ENCODE measurements at places on chromosomes 7 and 10.
A peak's percentile ranks its signal among the peaks of the same experiment; 100 is the strongest.

GRCh38 chr10:131832056-131832685, 68.6 kb upstream of the PPP2R2D start:
- no peaks in the 10 kb centered on the region for H3K4me1 ChIP-seq
- H3K36me3 ChIP-seq, result no peaks in the 10 kb centered on the region
- DNase-seq, result no peak
- no peak overlapping the region for H3K4me3 ChIP-seq
- no peak overlapping the region for H3K27ac ChIP-seq

- no peak overlapping the region for H3K27ac ChIP-seq
- no peaks in the 10 kb centered on the region for H3K4me1 ChIP-seq
- no peaks in the 10 kb centered on the region for H3K36me3 ChIP-seq
- H3K27me3 ChIP-seq, result no peaks in the 10 kb centered on the region
- DNase-seq, result peak; percentile 40
Measured at GRCh38 chr10:6269953-6270867, 67.5 kb downstream of the PFKFB3 start.

- DNase-seq, result peak; percentile 90
- H3K27ac ChIP-seq, result no peak overlapping the region
- no peak overlapping the region for H3K4me3 ChIP-seq
- H3K36me3 ChIP-seq, result no peaks in the 10 kb centered on the region
Measured at GRCh38 chr7:11458736-11459483, 373.1 kb downstream of the THSD7A start.

DNA sequence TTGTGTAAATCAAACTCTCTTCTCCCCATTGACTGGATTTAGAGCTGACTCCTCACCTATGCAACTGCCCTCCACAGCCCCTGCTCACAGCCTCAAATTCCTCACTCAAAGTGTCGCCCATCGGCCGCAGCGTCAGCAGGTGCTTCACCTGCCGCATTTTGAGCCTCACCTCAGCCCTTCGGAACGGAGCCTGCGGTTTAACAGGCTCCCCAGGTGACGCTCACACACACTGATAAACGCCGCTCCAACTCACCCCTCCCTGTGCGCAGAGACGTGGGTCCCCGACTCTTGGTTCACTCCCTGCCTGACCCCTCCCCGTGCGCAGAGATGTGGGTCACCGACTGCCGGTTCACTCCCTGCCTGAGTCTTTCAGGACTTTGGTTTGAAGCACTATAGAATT, 57.1 kb downstream of the CARD11 start:
- DNase-seq, result no peak
- H3K4me3 ChIP-seq, result no peak overlapping the region
- no peaks in the 10 kb centered on the region for H3K36me3 ChIP-seq
- H3K27ac ChIP-seq, result no peak overlapping the region

- no peaks in the 10 kb centered on the region for H3K36me3 ChIP-seq
- H3K4me3 ChIP-seq, result no peak overlapping the region
- no peak overlapping the region for H3K27ac ChIP-seq
Measured at GRCh38 chr7:130096243-130096827, 26.0 kb downstream of the KLHDC10 start.

DNA sequence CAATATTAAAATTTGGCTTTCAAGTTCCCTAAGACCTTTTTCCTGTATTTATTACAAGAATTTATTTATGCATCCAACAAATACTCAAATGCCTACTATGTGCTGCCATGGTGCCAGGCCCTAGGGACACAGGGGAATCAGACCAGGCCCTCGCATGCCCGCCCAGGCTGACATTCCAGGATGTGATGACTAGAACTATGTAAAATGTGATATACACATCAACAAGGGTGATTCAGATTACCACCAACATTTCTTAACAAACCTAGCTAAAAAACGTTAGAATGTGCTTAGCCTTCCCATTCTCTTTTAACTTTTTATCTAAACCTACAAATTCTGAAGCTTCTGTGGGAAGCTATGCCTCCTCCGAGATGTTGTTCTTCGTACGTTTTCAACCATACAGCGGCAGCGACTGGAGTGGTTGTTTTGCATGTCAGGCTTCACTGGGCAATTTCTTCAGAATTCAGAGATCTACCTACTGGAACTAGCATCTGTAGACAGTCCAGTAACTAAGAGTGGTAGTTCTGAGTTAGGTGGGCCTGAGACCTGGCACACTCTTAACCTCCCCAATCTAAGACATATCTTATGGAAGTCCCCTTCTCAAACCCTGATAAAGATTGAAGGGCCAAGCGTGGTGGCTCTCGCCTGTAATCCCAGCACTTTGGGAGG, 22.1 kb downstream of the GNA12 start:
- peak overlapping the region; percentile 90 for H3K27ac ChIP-seq
- H3K4me3 ChIP-seq, result no peak overlapping the region
- H3K36me3 ChIP-seq, result no peaks in the 10 kb centered on the region
- no peaks in the 10 kb centered on the region for H3K27me3 ChIP-seq
- peaks cover 46% of the 10 kb centered on the region for H3K4me1 ChIP-seq

DNA sequence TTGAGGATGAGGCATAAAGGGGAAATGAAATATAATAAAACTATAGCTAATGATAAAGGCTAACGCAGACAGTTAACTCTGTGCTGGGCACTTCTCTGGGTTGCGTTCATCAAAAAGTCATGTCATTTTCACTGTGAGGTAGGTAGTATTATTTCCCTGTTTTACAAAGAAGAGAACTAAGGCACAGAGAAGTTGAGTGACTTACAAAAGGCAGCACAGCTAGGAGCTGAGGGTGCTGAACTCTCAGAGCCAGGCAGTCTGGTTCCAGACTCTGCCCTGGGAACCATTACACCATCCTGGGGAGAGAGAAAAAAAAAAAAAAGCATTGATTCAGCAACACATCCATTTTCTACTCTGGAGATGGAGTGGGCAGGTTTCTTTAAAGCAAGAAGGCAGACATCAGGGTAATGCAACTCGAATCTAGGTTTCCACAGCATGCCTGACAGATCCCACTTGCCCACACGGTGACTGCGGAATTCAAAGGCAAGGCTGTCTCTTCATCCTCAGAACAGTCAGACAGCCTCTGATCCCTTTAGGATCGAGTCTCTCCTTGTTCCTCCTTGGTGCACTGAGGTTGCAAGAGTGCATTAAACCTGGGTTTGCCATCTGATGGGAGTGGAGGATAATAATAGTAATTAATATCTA, 40.6 kb upstream of the ECHDC3 start:
- no peaks in the 10 kb centered on the region for H3K27me3 ChIP-seq
- no peak overlapping the region for H3K27ac ChIP-seq
- no peaks in the 10 kb centered on the region for H3K36me3 ChIP-seq
- DNase-seq, result no peak
- no peaks in the 10 kb centered on the region for H3K4me1 ChIP-seq
- H3K4me3 ChIP-seq, result no peak overlapping the region

GRCh38 chr10:132458071-132458585, 61.1 kb downstream of the PWWP2B start:
- H3K4me3 ChIP-seq, result no peak overlapping the region
- no peaks in the 10 kb centered on the region for H3K27me3 ChIP-seq
- H3K4me1 ChIP-seq, result no peaks in the 10 kb centered on the region
- H3K27ac ChIP-seq, result no peak overlapping the region
- H3K36me3 ChIP-seq, result no peaks in the 10 kb centered on the region

- no peak overlapping the region for H3K27ac ChIP-seq
- DNase-seq, result no peak
- no peaks in the 10 kb centered on the region for H3K27me3 ChIP-seq
- no peaks in the 10 kb centered on the region for H3K36me3 ChIP-seq
Measured at GRCh38 chr10:69885379-69886013, 83.8 kb downstream of the COL13A1 start.

DNA sequence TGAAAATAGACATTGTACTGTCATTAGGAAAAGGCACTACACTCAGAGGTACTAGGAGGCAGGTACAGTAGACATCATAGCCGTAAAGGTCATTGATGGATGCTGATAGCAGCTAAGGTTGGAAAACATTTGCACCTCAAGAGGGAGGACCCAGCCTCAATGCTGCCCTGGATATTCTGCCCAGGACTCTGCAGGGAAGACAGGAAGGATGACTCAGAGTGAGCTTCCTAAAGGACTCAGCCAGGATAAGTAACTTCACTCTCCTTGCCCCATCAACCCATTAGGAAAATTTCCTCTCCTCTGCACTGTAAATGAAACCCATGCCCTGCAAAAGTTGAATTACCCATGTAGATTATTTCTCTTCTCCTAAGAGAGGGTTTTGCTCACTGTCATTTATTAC, 617.9 kb upstream of the MKI67 start:
- no peak for DNase-seq
- H3K36me3 ChIP-seq, result no peaks in the 10 kb centered on the region
- H3K27me3 ChIP-seq, result no peaks in the 10 kb centered on the region
- H3K4me1 ChIP-seq, result no peaks in the 10 kb centered on the region
- H3K4me3 ChIP-seq, result no peak overlapping the region
- H3K27ac ChIP-seq, result no peak overlapping the region

DNA sequence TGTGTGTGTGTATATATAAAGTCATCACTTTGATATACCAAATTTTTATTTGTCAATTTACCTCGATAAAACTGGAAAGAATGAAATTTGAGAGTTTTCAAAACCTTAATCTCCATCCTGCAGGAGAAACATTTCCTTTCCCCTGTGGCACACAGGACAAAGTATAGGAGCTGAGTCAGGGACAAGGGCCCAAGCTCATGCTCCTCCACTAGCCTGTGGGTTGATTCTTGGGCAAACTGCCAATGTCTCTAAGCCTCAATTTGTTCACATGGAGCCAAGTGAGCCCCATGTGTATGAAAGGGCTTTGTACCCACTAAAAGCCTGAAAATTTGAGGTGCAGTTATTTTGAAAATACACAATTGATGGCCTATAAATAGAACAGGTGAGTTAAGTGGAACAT, 60.3 kb upstream of the IL6 start:
- no peak overlapping the region for H3K27ac ChIP-seq
- DNase-seq, result peak; percentile 38
- no peaks in the 10 kb centered on the region for H3K27me3 ChIP-seq
- no peaks in the 10 kb centered on the region for H3K36me3 ChIP-seq

DNA sequence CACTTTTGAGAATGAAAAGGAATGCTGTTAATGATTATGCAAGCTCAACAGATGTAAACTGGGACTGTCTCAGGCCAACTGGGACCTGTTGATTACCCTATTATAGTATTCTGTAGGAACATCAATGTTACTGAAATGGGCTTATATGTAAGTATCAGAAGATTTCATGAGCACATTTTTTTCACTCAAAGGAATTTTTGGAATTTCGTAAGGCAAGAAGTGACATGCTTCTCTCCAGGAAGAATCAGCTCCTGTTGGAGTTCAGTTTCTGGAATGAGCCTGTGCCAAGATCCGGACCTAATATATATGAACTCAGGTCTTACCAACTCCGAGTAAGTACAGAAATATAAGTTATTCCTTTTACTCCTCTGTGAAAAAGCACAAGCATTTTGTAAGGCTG, 19.2 kb downstream of the NIPSNAP2 start:
- H3K4me1 ChIP-seq, result no peaks in the 10 kb centered on the region
- no peak overlapping the region for H3K27ac ChIP-seq
- no peak for DNase-seq
- no peaks in the 10 kb centered on the region for H3K27me3 ChIP-seq

DNA sequence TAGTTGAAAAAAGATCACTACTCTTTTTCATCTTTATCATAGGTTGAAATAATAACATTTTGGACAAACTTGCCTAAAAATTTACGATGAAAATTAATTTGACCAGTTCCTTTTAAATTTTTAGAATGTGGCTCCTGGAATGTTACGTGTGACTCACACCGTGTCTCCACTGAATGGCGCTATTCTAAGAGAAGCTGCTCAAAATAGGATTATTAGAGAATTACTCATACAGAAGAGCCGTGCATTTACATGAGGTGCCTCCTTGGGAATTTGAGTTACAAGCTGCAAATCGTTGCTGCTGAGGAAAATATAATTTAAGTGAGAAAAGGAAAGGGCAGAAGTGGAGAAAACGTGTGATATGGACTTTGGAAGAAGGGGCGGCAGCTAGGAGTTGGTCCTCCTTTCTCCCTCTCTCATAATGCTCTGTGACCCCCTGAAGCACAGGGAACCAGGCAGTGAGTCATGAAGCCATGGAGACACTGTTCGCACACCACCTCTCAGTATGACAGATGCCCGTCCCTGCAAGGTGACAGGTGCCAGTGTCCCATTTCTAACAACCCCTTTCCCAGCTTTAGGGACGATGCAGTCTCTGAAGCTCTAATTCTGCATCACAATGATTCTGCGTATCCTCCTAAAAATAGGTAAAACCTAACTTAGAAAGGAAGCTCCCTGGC, 323.2 kb upstream of the COBL start:
- H3K4me3 ChIP-seq, result no peak overlapping the region
- DNase-seq, result no peak
- no peaks in the 10 kb centered on the region for H3K27me3 ChIP-seq
- no peak overlapping the region for H3K27ac ChIP-seq
- no peaks in the 10 kb centered on the region for H3K4me1 ChIP-seq
- H3K36me3 ChIP-seq, result no peaks in the 10 kb centered on the region

DNA sequence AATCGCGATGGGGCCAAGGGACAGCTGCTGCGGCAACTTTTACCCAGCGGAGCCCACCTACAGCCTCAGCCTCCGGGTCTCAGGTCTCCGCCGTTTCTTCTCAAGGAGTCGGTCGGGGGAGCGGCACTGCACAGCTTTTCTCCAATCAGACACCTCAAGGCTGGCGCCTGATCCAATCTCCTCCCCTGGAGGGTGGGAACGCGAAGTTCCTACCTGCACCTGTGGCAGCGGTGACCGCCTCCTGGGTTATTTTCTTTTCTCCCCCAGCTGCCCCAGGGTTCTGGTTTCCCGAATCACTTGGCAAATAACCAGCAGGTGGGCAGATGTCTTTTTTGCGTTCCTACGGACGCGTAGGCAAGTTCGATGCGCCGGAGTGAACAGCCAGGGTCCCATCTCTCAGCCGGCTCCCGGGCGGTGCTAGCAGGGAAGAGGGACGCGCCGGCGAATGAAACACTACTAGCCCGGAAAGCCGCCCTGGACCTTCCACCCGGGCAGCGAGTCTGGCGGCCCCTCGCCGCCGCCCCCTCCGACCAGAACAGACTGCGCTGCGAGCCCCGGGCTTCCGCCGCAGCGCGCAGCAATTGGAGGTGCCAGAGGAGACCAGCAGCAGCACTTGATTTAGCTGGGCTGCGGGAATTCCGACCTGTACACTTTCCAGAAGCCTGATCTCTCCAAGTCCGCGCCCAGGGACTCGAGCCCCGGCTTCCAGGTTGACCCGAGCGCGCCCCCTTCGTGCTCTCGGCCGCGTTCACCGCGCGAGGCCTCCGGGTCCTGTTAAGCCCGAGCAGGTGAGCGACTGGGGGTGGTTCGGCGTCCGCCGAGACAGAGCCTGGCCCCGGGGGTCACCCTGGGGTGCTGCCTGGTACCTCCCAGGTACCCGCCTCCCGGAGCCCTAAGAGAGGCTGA, at the start of gene PRR15:
PRR15 (plus strand) TSS at position 246 of the 906 bp plus-strand sequence. CDS start 2,495 bp downstream, outside the sequence.
- H3K36me3 ChIP-seq, result no peaks in the 10 kb centered on the region
- peaks cover 34% of the 10 kb centered on the region for H3K27me3 ChIP-seq
- no peaks in the 10 kb centered on the region for H3K4me1 ChIP-seq
- DNase-seq, result peak; percentile 26
- peak within 1 kb of the TSS; percentile 35 for H3K4me3 ChIP-seq
- no peak within 1 kb of the TSS for H3K27ac ChIP-seq

- H3K27me3 ChIP-seq, result no peaks in the 10 kb centered on the region
- peaks cover 10% of the 10 kb centered on the region for H3K4me1 ChIP-seq
- H3K36me3 ChIP-seq, result no peaks in the 10 kb centered on the region
- DNase-seq, result peak; percentile 68
Measured at GRCh38 chr7:43700059-43700501, 29.2 kb downstream of the COA1 start.

Data from fibroblast of lung (primary cell).